ENCODE measurements at places on chromosomes 11 and 22.

GRCh38 chr11:535210-535518 is 212 bp downstream of the HRAS start:
- no peak for DNase-seq

GRCh38 chr11:124882339-124883071 is 15.2 kb downstream of the ROBO4 start:
- DNase-seq: no peak

DNA sequence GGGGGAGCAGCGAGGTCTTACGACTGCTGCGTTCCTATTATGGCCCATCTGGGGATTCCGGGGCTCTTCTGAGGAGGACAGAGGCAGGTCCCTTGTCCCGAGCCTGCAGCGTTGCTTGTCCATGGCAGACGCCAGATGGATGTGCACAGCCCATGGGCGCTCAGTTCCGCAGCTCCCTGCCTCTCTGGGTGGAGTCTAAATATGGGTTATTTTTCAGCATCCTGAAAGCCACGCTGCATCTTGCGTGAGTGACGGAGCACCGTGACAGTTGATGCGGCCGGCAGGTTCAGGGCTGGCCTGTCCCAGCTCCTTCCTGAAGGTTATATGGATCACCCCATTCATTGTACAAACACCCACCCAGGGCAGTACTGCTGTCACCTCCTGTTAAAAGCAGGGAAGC is 1169.4 kb downstream of the BRD1 start:
- DNase-seq: no peak

GRCh38 chr11:31340903-31341572 is 28.5 kb downstream of the DCDC1 start:
- no peak for DNase-seq

- no peak for DNase-seq
Observed at GRCh38 chr11:99693941-99694492, 673.3 kb downstream of the CNTN5 start.

Data from NCI-H1694 (cell line).